ENCODE measurements at places on chromosomes 5 and 9. TPM values are rescaled to one million over a fixed set of nuclear protein-coding genes. Genes with fewer than 3 reads are reported as not detected.

Gene FRRS1L
- polyA plus RNA-seq, result 3.0 TPM

Gene PTGES
- polyA plus RNA-seq, result 1.8 TPM

Gene SMIM27
- 5.1 TPM for polyA plus RNA-seq

Gene TMEM232
- 0.68 TPM for polyA plus RNA-seq

Gene PCDHGA2
- polyA plus RNA-seq, result 0.46 TPM

Gene COL27A1
- polyA plus RNA-seq, result 71.1 TPM

Gene SHISAL2B
- polyA plus RNA-seq, result 14.3 TPM

Gene ARL10
- polyA plus RNA-seq, result 4.0 TPM

Gene EQTN
- polyA plus RNA-seq, result 0.30 TPM

Gene CHSY3
- 0.07 TPM for polyA plus RNA-seq

GRCh38 chr9:134252084-134252830, 74.0 kb upstream of the RXRA start:
- DNase-seq, result no peak
- H3K27ac ChIP-seq, result no peak overlapping the region
- H3K36me3 ChIP-seq, result no peaks in the 10 kb centered on the region
- H3K4me3 ChIP-seq, result no peak overlapping the region

- H3K36me3 ChIP-seq, result no peaks in the 10 kb centered on the region
- H3K4me3 ChIP-seq, result no peak overlapping the region
- no peaks in the 10 kb centered on the region for H3K4me1 ChIP-seq
- no peak for DNase-seq
- H3K27ac ChIP-seq, result no peak overlapping the region
- H3K27me3 ChIP-seq, result no peaks in the 10 kb centered on the region
Observed at GRCh38 chr9:21252721-21253547, 13.1 kb upstream of the IFNA14 start.

GRCh38 chr5:3220638-3221288, 374.9 kb upstream of the IRX1 start:
- no peaks in the 10 kb centered on the region for H3K27me3 ChIP-seq
- no peak overlapping the region for H3K27ac ChIP-seq
- no peaks in the 10 kb centered on the region for H3K4me1 ChIP-seq
- DNase-seq, result no peak
- H3K4me3 ChIP-seq, result no peak overlapping the region
- no peaks in the 10 kb centered on the region for H3K36me3 ChIP-seq

DNA sequence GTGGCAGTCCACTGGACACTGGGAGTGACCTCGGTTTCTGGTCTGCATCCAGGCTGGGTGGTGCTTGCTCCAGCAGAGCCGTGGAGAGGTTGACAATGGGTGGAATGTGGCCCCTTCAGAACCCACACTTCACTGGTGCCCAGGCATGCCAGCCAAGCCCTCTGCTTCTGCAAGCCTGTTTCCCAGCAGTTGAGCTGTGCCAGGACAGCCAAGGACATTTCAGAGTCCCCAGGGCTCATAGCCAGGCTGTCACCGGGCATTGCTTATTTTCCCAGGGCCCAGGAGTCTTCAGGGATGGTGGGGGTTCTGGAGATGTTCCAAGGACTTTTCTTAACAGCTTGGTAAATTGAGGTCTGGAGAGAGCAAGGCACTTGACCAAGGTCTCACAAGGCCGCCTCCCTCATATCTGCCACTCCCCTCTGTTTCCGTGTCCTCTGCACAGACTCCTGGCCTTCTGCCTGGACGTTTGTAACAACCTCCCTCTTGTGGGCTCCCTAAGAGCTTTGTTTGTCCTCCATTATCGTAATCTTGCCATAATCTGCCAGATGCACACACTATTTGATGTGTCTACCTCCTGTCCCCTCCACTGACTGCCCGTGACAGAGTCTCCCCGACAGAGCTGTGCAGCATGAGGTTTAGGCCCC, 3.8 kb upstream of the NDST1 start:
- peaks cover 68% of the 10 kb centered on the region for H3K4me1 ChIP-seq
- H3K27me3 ChIP-seq, result no peaks in the 10 kb centered on the region
- H3K4me3 ChIP-seq, result no peak overlapping the region

DNA sequence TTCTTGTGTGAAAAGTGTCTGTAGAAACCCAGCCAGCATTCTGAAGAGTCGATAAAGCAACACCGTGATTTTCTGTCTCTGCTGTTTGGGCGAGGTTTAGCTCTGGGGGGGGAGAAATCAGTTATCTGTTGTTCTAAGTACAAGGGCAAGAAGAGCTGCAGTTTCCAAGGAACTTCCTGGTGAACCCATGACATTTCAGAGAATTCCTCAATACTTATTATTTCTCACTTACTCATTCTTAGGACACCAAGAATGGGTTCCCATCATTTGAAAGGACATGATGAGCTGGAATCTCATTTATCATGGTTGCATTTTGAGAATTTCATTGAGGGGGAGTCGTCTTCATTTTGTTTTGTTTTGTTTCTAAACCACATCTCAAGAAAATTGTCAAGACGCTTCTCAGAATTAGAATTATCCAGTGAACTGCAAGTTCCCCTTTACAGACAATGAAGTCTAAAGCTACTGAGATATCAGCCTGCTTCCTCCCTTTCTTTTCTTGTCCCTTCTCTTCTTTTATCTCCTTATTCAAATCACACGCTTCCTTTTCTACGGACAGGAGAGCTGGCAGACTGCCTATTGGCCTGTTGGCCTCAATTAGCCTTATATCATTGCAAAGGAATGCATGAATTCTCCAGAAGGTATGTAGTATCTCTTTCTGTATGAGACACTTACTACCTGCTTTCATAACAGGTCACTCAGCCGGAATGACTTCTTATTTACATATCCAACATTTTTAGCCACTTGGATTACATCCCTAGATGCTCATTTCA, 53.7 kb downstream of the ZNF462 start:
- no peak overlapping the region for H3K4me3 ChIP-seq
- no peak for DNase-seq
- H3K27me3 ChIP-seq, result no peaks in the 10 kb centered on the region

- H3K27me3 ChIP-seq, result no peaks in the 10 kb centered on the region
- DNase-seq, result no peak
- no peak overlapping the region for H3K27ac ChIP-seq
- no peaks in the 10 kb centered on the region for H3K36me3 ChIP-seq
Observed at GRCh38 chr5:34496260-34496691, 159.9 kb upstream of the RAI14 start.

GRCh38 chr5:145946112-145946861, 9.9 kb downstream of the SH3RF2 start:
- H3K4me1 ChIP-seq, result peaks cover 34% of the 10 kb centered on the region
- no peak for DNase-seq
- H3K27ac ChIP-seq, result no peak overlapping the region
- no peaks in the 10 kb centered on the region for H3K36me3 ChIP-seq
- H3K4me3 ChIP-seq, result no peak overlapping the region

DNA sequence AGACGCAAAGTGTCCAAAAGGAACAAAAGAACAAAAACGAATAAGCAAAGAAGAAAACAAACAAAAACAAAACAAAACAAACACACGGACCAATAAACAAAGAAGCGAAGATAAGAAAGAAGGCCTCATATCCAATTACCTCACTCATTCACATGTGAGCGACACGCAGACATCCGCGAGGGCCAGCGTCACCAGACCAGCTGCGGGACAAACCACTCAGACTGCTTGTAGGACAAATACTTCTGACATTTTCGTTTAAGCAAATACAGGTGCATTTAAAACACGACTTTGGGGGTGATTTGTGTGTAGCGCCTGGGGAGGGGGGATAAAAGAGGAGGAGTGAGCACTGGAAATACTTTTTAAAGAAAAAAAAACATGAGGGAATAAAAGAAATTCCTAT, 28.3 kb upstream of the WWC1 start:
- no peak overlapping the region for H3K27ac ChIP-seq
- H3K27me3 ChIP-seq, result no peaks in the 10 kb centered on the region
- no peak for DNase-seq
- no peak overlapping the region for H3K4me3 ChIP-seq

- DNase-seq, result no peak
- no peak overlapping the region for H3K4me3 ChIP-seq
- H3K27me3 ChIP-seq, result no peaks in the 10 kb centered on the region
- H3K27ac ChIP-seq, result no peak overlapping the region
- H3K4me1 ChIP-seq, result no peaks in the 10 kb centered on the region
- H3K36me3 ChIP-seq, result no peaks in the 10 kb centered on the region
Observed at GRCh38 chr5:138651058-138651766, 76.0 kb upstream of the HSPA9 start.

DNA sequence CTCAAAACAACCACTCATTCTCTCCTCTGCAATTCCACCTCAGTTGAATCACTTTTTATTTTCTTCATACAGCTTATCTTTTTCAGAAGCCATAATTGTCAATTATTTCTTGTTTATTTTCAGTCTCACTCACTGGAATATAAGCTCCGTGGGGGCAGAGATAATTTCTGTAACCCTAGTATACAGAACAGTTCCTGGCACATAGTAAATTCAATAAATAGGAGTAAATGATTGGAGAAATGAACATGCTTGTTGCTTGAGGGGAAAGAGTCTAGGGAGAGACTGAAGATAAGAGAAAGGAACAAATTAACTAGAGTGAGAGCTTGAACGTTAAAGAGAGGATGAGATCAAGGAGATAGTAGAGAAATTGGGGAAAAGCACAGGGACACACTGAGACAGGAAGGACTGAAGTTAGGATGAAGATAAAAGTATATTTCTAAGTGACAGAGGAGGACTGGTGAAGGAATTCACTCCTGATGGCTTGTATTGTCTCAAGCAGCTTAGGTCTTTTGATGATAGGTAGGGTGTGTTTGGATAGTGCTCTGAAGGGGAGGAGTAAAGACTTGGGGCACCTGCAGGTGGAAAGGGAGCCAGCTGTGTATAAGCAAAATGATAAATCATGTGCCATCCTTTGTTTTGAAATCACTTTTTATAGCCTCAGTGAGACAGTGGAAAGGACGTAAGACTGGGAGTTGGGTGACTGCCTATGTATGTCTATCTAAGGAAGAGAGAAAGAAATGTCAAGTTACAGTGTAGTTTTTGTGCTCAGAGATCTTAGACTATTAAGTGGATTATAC, 2.2 kb downstream of the NAA35 start:
- H3K4me1 ChIP-seq, result peaks cover 12% of the 10 kb centered on the region
- H3K4me3 ChIP-seq, result no peak overlapping the region
- no peaks in the 10 kb centered on the region for H3K27me3 ChIP-seq
- no peak overlapping the region for H3K27ac ChIP-seq

- H3K4me3 ChIP-seq, result no peak overlapping the region
- H3K27me3 ChIP-seq, result no peaks in the 10 kb centered on the region
- H3K27ac ChIP-seq, result no peak overlapping the region
- no peaks in the 10 kb centered on the region for H3K4me1 ChIP-seq
Observed at GRCh38 chr5:166722939-166723338, 1568.5 kb upstream of the WWC1 start.

DNA sequence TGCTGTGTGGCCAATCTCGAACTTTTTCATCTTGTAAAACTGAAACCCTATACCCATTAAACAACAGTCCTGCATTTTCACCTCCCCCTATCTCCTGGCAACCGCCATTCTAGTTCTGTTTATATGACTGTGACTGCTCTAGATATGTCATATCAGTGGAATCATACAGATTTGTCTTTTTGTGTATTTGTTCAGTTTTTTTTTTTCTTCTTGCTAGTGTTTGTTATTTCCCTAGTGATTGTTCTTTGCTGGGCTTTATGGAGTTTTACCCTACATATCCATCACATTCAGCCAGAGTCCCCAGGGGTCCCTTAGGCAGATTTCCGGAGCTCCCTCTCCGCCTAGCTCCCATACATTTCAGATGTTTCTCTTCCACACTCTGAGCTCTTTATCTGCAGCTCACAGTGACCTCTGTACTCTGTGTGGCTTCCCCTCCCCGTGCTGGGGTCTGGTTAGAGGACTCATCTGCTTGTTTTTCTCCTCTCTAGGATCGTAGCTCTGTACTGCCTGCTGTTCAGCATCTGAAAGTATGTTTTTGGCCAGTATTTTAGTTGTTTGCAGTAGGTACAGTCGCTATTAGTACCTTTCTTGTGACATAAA, 25.1 kb upstream of the CARTPT start:
- H3K4me3 ChIP-seq, result no peak overlapping the region
- no peak overlapping the region for H3K27ac ChIP-seq
- DNase-seq, result no peak
- H3K4me1 ChIP-seq, result no peaks in the 10 kb centered on the region
- H3K36me3 ChIP-seq, result no peaks in the 10 kb centered on the region

GRCh38 chr5:124919076-124919475, 172.6 kb upstream of the ZNF608 start:
- no peaks in the 10 kb centered on the region for H3K4me1 ChIP-seq
- no peaks in the 10 kb centered on the region for H3K27me3 ChIP-seq
- DNase-seq, result no peak
- no peak overlapping the region for H3K27ac ChIP-seq
- no peaks in the 10 kb centered on the region for H3K36me3 ChIP-seq

GRCh38 chr9:11338130-11338529, 725.3 kb upstream of the PTPRD start:
- no peak for DNase-seq
- H3K27ac ChIP-seq, result no peak overlapping the region

DNA sequence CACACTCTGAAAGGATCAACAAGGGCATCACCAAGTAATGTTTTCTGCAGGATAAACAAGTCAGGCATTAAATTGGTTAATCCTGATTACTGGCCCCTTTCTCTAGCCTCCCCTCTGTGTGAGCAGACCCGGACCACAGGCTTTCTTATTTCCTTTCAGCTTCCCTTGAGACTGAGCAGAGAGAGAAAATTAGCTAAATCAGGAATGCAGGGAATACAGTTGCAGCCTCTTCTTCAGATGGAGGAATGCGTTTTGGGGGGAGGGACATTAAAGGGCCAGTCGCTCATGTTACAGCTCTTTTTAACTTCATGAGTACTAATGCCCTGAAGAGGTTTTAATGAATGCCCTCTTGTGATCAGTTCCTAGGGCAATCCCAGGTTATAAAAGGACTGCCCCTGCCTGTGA, 19.8 kb downstream of the PCDHAC2 start:
- H3K27ac ChIP-seq, result no peak overlapping the region
- no peaks in the 10 kb centered on the region for H3K27me3 ChIP-seq
- no peaks in the 10 kb centered on the region for H3K36me3 ChIP-seq
- H3K4me1 ChIP-seq, result no peaks in the 10 kb centered on the region

GRCh38 chr9:34987160-34987901, 2.2 kb upstream of the DNAJB5 start:
- no peaks in the 10 kb centered on the region for H3K27me3 ChIP-seq
- H3K27ac ChIP-seq, result no peak overlapping the region
- H3K4me3 ChIP-seq, result no peak overlapping the region
- H3K36me3 ChIP-seq, result no peaks in the 10 kb centered on the region
- DNase-seq, result no peak
- H3K4me1 ChIP-seq, result no peaks in the 10 kb centered on the region

DNA sequence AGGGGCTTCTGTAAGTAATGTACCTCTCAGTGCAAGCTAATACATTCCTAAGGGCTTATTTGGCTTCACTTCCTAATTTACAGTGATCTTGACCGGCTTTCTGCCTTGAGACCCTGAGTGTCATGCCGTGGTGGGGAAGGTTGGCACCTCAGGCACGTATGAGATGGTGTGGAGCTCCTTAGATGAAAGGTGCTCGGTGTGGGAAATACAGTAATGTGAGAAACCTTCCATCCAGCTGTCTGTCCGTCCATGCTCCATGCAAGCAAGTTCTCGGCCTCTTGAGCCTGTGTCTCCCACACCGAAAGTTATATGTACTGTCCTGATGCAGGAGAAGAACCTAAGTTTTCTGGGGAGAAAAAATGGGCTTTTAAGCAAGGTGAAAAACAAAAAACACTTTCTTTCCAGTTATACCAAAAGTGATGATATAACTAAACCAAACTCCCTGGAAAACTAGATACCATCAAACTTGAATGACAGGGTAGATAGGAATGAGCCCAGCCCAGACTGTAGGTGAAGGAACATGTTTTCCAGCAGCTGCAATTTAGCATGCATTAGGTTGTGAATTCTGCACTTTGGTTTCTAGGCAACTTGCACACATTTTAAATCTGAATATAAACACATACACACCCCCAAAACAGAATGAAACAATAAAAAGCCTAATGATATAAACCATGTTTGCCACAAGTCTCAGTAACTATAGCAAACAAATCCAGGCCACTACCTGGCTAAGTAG, 279.6 kb downstream of the FANCC start:
- no peak overlapping the region for H3K27ac ChIP-seq
- peaks cover 63% of the 10 kb centered on the region for H3K4me1 ChIP-seq
- DNase-seq, result no peak
- H3K4me3 ChIP-seq, result no peak overlapping the region

All from pancreas (tissue), 10 donors.